Inflammatory macrophage (primary cell): ENCODE measurements at places on chromosomes 12 and 14.

DNA sequence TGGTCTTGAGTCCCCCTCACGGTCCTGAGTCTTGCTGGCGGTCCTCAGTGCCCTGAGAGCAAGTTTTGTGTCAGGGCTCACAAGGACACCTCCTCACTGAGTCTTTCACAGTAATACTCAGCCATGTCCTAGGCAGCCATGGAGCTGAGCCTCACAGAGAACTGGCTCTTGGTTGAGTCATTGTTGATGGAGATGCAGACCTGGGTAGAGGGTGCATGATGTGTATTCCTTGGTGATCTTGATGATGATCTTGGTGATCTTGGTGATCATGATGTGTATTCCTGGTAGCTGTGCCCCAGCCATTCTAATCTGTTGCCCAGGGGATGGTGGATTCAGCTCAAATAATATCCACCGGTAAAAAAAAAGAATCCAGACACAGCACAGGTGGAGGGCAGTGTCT, 495.4 kb downstream of the TMEM121 start:
- DNase-seq = no peak

DNA sequence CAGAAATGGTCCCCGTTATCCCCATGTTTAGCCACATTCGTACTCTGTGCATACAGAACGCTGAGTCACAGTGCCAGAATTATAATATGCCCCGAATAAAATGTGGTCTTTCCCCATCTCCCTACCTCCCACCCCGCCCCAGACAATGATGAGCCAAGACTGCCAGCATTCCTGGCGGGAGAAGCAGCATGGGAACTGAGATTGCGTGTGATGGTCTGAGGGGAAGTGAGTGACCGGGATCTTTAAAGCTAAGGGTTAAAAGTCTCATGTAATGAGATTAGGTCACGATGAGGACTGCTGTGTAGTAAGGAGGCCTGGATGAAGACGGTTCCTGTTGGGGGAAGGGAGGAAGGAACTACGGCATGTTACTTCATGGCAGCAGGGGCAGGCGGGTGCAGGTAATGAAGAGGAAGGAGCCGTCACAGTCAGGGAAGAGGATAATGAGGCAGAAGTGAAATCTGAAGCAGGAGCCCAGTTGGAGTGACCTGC, 243.3 kb upstream of the FKBP4 start:
- DNase-seq = peak; percentile 84

DNA sequence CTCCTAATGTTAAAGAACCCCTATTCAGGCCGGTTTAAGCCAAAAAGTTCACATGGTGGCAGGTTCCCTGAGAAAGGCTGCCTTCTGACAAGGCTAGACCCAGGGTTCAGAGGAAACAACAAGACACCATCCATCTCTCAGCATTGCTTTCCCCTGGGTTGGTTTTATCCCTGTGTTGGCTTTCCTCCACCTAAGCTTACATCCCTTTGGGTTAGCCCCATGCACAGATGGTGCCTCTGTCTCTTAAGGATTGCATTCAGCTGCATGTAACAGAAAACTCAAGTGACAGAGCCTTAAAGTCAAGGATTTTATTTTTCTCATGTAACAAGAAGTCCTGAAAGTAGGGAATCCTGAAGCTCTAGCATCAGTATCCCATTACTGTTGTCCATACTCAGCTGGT, 42.8 kb upstream of the RIN3 start:
- no peak for DNase-seq

- no peak for DNase-seq
These were observed 137.8 kb upstream of the SOX5 start for GRCh38 chr12:24087294-24087693.

- peak; percentile 54 for DNase-seq
These were observed 26.5 kb downstream of the WDHD1 start for GRCh38 chr14:55000381-55000780.

- no peak for DNase-seq
These were observed 58.3 kb downstream of the GUCY2C start for GRCh38 chr12:14638066-14638465.

DNA sequence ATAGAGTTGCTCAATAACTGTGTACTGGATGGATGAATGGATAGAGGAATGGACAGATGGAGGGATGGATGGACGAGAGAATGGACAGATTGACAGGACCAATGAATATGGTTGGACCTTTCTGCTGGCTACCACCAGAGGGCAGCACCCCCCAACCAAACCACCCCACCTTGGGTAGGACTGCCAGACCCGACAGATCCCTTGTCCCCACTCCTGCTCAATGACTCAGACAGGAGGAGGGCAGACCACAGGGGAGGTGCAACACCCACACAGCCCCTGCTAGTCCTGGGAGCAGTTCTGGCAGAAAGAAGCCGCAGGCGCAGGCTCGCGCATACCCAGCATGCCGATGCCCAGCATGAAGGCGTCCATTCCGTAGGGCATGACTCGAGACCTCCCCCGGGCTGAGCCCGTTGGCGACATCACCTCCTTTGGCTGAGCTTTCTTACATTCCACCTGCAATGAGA, 12.4 kb downstream of the MSI1 start:
- peak; percentile 68 for DNase-seq

DNA sequence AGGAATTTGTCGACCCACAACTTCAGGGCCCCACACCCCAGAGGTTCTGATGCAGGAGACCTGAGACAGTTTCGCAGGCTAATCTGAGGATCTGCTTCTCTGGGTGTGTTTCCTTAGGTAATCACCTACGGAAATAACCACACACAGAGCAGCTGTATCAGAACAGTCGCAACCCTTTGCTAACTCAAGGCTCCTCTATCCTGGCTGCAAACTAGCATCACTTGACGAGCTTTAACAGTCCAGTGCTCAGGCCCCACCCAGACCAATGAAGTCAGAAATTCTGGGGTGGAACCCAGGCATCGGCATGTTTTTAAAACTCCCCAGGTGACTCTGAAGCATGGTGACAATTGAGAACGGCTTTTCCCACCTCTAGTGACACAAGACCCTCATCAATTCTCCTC, 20.7 kb downstream of the SLC7A7 start:
- DNase-seq = no peak

DNA sequence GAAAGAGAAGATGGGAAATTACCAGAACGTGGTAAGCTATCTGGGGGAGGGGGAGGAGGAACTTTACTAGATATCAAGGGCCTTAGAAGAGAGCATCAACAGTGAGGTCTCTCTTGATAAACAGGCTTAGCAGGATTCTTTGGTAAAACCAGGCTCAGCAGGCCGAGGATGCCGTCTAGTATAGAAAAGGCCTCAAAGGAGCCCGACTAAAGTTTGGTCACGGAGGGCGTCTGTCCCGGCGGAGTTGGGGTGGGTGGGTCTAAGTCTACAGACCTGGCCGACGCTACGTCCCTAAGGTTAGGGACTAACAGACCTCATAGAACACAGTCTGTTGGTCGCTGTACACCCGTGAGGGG, 538 bp upstream of the TIGAR start:
- DNase-seq = no peak
